ENCODE measurements at places on chromosomes 5 and 9.

GRCh38 chr5:160152287-160152686, 33.0 kb upstream of the PWWP2A start:
- DNase-seq: no peak

GRCh38 chr5:39267186-39267585, 47.8 kb upstream of the FYB1 start:
- no peak for DNase-seq

DNA sequence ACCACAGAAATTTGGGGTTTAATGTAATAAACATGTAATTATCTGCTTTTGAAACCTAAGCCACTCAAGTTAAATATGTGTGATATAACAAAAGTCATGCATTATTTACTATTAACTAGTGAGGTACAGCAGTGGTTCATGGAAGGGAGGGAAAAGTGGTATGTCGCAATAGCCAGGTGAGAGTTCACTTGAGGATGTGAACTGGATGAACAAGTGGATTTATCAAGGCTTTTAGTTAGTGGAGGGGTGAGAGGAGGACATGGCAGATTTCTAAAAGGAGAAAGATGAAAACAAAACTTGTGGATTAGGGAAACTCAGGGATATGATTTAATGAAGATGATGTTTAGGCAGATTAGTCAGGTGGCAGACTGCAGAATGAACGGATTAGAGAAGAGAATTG, 141.3 kb upstream of the NFIB start:
- DNase-seq: no peak

DNA sequence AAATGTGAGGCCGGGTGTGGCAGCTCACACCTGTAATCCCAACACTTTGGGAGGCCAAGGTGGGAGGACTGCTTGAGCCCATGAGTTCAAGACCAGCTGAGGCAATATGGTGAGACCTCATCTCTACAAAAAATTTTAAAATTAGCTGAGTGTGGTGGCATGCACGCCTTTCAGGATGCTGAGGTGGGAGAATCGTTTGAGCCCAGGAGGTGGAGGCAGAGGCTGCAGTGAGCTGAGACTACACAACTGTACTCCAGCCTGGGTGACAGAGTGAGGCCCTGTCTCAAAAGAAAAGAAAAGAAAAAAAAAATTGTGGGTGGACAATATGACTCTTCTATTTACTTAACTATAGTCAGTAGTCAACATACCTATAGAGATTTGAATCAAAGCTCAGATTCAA, 4.8 kb downstream of the CHD1 start:
- DNase-seq: no peak

DNA sequence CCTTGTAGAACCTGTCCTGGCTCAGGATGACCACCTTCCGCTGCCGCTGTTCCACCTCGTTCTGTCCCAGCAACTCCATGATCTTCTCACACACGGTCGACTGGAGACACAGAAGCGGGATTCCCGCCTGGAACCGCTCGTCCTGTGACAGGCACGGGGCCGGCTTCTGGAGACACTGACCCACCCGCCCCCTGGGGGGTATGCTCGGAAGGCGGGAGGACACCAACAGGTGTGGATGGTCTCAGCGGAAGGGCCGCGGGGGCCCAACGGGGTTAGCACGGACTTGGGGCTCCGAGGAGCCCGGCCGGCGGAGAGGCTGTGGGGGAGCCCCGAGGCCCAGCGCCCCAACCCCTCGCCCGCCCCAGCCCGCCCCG, 530 bp downstream of the UCK1 start:
- no peak for DNase-seq

- DNase-seq: no peak
These were observed 46.9 kb downstream of the AHRR start for GRCh38 chr5:368183-369084.

GRCh38 chr9:110208031-110208430, at the start of gene C9orf152:
Gene C9orf152, minus strand, starts transcription at chr9:110208159. Its CDS starts 580 bp downstream, at chr9:110207579.
- DNase-seq: no peak
